Stimulated activated CD8-positive, alpha-beta memory T cell treated with anti-CD3 and anti-CD28 coated beads, Interleukin-4, amount 100 ng/mL, for 48 hours (primary cell): ENCODE measurements at places on chromosomes 11 and 22.

GRCh38 chr22:45722006-45722405, 50.4 kb downstream of the ATXN10 start:
- DNase-seq, result no peak

GRCh38 chr11:69904161-69904973, 85.2 kb upstream of the FGF3 start:
- DNase-seq, result no peak

DNA sequence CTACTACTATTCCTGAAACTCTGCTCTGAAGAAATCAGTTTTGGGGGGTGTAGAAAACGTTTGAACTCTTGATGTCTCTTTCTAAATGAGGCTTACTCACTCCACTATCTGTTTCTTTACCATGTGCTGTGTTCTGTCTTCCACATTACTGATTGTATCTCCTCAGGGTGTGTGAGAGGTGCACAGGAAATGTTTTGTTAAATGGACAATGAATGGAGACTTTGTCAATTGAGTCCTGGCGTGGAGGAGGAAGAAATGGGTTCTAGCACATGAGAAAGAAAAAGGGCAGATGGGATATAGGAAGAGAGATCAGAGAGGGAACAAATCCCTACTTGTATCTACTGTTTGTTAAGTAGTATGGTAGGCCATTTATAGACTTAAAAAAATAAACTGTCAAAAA, 577.1 kb upstream of the CCDC90B start:
- DNase-seq, result no peak

DNA sequence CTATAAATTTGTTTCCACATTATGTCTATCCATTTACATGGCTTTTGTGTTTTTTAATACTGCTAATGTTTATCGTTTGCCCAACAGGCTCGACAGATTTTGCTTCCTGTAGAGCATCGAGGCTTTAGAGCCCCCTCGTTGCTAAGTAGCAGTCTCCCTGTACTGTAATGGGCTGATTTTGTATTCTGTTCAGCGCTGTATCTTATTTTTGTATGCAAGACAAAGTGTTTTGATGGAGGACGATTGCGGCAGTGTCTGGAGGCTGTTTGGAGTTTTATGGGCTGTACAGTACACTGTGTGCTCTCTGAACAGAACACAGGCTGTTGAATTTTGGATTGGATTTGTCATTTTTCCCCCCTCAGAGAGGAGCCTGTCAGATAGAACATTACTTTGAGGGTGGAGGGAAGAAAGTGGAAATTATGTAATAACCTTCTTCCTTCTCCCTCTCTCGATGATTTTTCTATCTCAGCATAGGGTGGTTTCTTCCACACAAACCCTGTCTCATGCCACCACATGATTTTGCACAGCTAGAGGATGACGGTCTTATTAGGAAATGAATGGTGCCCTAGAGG, 104.4 kb downstream of the ZBTB16 start:
- no peak for DNase-seq

- no peak for DNase-seq
Measured at GRCh38 chr11:19208959-19209546, 7.3 kb upstream of the CSRP3 start.

- DNase-seq, result peak; percentile 42
Measured at GRCh38 chr22:49966041-49966773, 5.6 kb downstream of the PIM3 start.

- DNase-seq, result no peak
Measured at GRCh38 chr22:41247703-41248102, 7.0 kb upstream of the CHADL start.

- no peak for DNase-seq
Measured at GRCh38 chr11:82047200-82047599, 686.5 kb downstream of the FAM181B start.

- no peak for DNase-seq
Measured at GRCh38 chr11:84019571-84020194, 733.5 kb upstream of the CCDC90B start.

- DNase-seq, result no peak
Measured at GRCh38 chr11:120063686-120064340, 74.1 kb downstream of the TRIM29 start.

- no peak for DNase-seq
Measured at GRCh38 chr22:24588381-24588756, 4.5 kb downstream of the LRRC75B start.

DNA sequence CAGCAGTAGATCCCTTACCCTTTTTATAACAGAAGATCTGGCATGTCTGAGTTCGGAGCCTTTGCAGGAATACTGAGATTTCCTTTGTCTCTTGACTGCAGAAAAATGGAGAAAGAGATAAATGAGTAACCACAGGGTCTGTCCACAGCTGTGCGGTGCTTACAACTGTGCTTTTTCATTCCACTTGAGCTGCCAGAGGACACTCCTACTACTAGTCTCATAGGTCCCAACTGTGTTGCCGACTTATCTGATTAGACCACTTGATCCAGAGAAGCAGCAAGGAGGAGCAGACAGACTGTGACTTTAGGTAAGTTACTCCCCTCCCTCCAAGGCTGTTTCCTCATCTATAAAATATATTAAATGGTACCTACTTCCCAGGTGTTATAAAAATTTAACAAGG, 17.5 kb downstream of the FAM227A start:
- DNase-seq, result no peak

DNA sequence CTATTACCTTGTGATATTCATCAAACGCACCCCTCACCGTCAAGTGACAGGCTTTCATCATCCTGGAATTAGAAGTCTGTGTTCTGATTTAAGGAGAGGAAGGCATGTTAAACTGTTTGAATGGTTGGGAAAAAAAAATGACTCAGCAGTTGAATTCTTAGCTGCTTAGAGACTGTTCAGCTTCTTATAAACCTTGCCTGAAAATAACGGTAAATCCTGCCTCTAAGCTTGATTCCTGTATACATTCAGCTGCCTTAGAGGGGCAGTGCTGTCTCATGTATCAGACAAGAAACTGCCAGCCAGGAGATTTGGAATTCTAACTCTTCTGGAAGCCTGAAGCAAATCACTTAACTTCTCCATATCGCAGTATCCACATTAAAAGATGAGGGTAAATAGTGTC, 437.4 kb downstream of the JRKL start:
- no peak for DNase-seq

DNA sequence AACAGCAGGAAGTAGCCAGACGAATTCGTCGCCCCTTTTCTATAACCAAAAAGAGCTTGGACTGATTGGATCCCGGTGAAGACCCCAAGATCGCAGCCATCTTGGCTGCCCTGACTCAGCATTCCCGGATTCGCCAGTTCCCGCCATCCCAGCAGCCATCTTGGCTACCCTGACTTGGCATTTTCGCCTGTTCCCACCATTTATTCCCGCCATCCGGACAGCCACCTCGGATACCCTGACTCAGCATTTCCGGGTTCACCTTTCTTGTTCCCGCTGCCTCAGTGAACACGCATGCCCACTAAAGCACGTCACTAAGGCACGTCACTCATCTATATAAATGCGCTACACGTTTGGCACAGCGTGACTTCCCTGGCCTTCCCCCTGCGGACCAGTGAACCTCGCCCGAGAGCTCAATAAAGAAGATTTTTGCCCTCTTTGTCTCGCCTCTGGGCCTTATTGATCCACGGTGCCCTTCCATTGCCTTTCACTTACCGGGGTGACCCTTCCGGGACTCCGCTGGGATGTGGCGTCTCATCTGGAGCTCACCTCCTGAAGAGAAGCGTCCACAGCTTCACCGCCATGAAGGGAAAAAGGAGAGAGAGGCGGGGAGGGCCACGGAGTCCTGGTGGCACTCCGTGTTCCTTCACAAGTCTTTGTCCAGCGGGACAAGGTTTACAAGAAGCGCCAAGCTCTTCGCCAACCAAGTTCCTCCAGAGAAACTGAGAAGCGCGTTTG, 4.0 kb upstream of the OR56A3 start:
- no peak for DNase-seq

GRCh38 chr22:49179886-49180682, 647.6 kb downstream of the BRD1 start:
- no peak for DNase-seq

DNA sequence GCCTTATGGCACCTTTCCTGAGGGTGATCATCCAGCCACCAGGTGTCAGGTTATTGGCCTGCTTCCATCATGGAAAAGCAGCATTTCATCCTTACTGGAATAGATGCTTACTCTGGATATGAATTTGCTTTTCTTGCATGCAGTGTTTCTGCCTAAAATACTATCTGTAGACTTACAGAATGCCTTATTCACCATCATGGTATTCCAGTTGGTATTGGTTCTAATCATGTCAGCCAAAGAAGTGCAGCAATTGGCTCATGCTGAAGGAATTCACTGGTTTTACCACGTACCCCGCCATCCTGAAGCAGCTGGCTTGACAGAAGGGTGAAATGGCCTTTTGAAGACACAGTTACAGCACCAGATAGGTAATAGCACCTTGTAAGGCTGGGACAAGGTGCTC, 194.2 kb downstream of the AASDHPPT start:
- no peak for DNase-seq

DNA sequence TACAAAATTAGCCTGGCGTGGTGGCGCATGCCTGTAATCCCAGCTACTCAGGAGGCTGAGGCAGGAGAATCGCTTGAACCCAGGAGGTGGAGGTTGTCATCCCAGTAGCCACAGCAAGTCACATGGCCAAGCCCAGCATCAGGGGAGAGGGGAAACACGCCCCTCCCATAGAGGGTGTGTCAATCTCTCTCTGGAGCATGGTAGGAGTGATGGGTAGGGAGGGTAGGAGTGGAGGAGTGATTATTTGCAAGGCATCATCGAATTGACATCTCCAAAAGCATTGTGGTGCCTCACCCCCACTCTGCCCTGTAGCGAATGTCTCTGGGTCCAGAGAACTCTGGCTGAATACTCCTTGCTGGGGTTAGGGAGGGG, 6.1 kb upstream of the SSTR3 start:
- no peak for DNase-seq
